ENCODE measurements at places on chromosomes 5 and 9. TPM values are rescaled to one million over a fixed set of nuclear protein-coding genes. Genes with fewer than 3 reads are reported as not detected.

The SHOC1 gene
- not detected for total RNA-seq

The PHAX gene
- total RNA-seq = 13.6 TPM

The NRG2 gene
- total RNA-seq = 0.81 TPM

The S100Z gene
- not detected for total RNA-seq

The NOL6 gene
- 15.3 TPM for total RNA-seq

The PPP3R2 gene
- not detected for total RNA-seq

The PCDHGB2 gene
- total RNA-seq = 0.81 TPM

The GPR21 gene
- 0.55 TPM for total RNA-seq

The TNFSF8 gene
- 0.33 TPM for total RNA-seq

The LCP2 gene
- total RNA-seq = 7.3 TPM

The HMHB1 gene
- total RNA-seq = not detected

The PCDHB11 gene
- 0.20 TPM for total RNA-seq

The SMARCA2 gene
- 91.3 TPM for total RNA-seq

The DEPDC1B gene
- 0.23 TPM for total RNA-seq

The GMCL2 gene
- not detected for total RNA-seq

The NSA2 gene
- 21.0 TPM for total RNA-seq

The TRIM52 gene
- 6.0 TPM for total RNA-seq

The ADCY2 gene
- total RNA-seq = 0.35 TPM

The SLC46A2 gene
- not detected for total RNA-seq

The SLCO4C1 gene
- 4.0 TPM for total RNA-seq
